ENCODE measurements at places on chromosomes 12 and 14.

DNA sequence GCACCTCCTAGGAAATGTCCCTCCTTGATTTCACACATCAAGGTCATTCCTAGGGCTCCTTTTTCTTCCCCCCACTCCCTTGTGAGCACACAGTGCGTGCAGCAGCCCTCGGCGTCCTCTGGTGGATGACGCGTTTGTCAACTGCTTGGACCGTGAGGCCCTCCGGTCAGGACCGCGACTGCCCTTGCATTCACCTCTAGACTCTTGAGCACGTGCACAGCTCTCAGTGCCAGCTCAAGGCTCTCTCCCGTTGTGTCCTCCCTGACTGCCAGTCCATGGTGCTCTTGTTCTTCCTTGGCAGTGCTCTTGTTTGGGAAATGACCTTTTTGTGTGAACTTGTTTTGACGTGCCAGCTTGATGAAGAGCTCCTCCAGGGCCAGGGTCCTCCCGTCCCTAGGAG lies 67.9 kb downstream of the TSPAN9 start:
- DNase-seq, result no peak

- no peak for DNase-seq
Measured at GRCh38 chr12:93300611-93301021, 77.1 kb upstream of the NUDT4 start.

- DNase-seq, result no peak
Measured at GRCh38 chr12:41509271-41510055, 321.3 kb downstream of the PDZRN4 start.

DNA sequence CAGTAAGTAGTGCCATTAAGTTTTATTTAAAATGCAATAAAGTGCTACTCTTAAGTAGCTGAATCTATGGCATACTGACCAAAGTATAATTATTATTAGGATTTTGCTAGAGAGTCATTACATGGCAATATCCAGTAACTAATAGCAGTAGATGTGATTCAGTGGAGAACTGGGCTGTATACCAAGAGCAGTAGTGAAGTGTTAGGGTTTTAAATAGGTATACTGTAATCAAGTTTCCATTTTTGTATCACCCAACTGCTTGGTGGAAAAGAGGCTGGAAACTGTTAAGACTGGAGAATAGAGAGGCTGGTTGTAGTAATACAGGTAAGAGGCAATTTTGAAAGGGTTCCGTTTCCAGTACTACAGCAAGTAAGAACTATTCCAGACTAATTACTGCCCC lies 13.3 kb upstream of the LLPH start:
- DNase-seq, result no peak

GRCh38 chr14:79914595-79914994 lies 296.7 kb downstream of the DIO2 start:
- no peak for DNase-seq

DNA sequence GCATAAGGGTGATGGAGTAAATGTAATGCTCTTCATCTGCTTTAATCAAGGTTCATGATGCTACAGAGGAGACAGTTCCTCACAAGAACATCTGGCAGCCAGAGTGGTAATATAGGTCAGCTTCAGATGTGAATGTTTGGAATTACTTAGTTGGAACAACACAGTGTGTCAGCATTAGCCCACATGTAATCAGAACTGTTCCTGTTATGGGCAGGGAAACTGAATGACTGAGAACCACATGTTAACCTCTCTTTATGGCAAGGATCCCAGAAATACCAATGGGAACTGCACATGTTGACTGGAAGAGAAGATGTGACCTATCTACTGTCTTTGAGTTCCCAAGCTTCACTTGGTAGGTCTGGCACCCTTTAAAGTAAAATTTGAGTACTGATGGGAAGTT lies 390.1 kb upstream of the PDE3A start:
- DNase-seq, result no peak

- no peak for DNase-seq
Measured at GRCh38 chr12:46830731-46831334, 5.0 kb upstream of the SLC38A4 start.

DNA sequence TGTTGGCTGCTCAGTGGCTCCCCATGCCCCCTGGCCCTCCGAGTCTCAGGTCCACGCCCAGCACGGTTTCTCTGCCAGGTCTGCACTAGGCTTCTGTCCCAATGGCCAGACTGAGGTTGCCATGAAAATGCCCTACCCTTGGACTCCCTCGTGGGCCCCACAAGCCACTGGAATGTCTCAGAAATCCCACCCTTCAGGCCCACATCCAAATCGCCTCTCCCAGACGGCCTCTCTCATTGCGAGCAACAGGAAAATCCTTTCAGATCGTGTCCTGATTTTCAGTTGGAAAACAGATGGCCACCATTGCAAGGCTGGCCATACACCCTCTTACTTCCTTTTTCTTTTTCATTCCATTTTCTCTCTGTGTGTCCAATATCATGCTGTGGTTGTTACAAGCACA lies 77.3 kb downstream of the IRF2BPL start:
- DNase-seq, result no peak

DNA sequence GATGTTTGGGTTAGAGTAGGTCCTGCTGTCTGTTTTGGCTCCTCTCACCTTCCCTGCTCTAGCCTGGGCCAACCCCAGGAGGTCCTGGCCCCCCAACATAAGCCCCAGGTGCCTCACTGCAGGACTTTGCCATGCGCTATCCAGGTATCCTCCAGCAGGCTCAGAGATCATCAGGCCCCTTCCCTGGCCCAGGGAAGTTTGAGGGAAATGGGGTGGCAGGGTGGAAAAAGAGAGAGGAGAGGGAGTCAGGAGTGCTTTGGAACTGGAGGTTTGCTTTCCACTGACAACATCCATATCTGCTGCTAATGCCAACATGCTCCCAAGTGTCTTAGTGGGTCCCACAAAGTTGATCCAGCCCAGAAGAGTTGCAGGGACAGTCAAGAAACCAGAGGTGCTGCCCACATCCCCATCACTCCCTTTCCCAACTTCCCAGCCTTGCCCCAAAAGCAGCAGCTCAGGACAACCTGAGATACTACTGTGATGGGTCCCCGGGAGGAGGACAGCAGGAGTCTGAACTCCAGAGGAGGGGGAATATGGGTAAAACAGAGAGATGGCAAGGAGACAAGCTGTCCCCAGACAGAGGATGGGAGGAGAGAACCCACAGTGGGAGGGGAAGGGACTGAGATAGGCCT lies 677 bp downstream of the TNS2 start:
- DNase-seq, result no peak
